ENCODE measurements at places on chromosomes 11 and 22.
A peak's percentile ranks its signal among the peaks of the same experiment; 100 is the strongest.

DNA sequence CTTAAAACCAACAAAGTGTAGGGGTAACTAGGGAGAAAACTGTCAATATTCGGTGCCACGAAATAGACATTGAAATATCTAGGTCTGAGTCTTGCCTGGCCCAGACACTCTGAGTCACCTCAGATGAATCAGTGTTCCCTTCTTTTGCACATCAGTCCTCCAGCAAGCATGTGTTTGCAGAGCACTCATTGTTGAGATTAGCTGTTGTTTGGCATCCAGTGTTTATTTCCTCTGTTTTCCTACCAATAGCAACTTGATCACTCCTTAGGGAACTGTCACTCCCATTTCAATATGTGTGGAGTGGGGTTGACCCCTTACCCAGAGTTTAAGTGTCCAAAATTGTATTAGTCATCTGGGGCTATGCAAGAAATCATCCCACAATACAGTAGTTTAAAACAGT is 4.7 kb upstream of the ASCC2 start:
- no peak for DNase-seq

DNA sequence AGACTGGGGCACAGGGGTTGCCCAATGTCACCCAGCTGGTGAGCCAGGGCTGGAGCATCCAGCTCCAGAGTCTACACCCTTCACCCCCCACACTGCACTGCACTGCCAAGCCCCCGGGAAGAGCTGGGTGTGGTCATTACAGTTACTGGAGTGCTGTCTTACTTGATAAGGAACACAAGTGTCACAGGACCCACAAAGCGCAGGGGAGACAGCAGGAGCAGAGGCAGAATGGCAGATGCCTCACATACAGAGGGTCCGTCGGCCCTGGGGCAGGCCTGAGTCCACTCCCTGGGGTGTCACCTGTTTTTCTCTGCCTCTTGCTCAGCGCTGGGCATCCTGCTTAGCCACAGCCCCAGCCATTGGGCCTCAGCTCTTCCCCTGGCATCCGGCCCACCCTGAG is 7.7 kb downstream of the IL2RB start:
- no peak for DNase-seq

DNA sequence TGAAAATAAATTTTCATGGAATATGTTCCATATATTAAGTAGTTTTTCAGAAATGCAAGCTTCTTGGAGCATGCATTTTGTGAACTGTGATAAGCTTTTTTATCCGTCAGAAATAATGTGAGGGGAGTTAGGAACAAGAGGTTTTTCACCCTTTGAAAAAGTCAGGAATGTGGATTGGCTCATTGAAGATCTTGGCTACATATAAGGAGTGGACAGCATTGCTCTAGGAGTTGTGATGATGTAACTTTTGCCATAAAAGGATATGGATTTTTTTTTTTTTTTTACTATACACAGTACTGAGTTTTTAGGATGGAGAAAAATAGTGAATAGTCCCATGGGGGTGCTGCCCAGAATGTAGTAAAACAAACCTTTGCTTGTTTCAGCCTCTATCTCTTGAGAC is 180.2 kb downstream of the NAV2 start:
- DNase-seq: no peak

GRCh38 chr11:117176186-117176585 is 2.4 kb upstream of the SIDT2 start:
- no peak for DNase-seq

- no peak for DNase-seq
Observed at GRCh38 chr11:132993991-132994502, 538.3 kb downstream of the OPCML start.

DNA sequence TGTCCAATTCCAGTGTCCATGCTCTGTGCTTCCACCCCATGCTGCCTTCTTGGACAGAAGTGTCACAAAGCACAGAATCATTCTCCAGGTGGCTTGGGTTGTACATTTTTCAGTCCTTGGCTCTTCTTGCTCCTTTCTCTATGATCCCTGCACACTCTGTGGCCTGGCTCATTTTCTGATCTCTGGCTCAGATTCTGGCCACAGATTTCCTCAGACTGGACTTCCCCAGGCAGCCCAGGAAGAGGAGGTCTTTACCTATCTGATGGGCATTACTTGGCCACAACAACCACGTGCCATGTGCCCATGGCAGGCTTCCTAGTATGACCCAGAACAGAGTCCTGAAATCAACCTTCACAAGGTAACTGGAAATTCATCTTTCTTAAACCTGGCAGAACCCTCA is 27.2 kb downstream of the SYTL2 start:
- no peak for DNase-seq

- DNase-seq: no peak
Observed at GRCh38 chr22:25763239-25763777, 21.3 kb downstream of the MYO18B start.

DNA sequence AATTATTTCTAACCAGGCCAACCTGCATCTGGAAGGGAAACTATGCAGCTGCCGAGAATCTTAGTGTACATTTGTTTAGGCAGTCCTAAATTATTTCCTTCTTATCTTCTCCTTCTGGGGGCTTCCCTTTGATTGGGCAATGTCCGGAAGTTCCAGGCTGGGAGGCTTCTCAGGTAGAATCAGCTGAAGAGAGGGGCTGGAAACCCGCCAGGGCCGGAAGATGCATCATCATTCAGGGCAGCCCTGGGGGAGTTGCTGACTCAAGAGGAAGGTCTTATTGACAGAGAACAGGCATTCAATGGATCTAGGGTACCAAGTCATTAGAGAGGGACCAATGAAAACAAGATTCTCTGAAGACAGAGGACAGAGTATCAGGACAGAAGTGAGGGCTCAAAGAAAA is 150.7 kb downstream of the BLID start:
- DNase-seq: no peak

DNA sequence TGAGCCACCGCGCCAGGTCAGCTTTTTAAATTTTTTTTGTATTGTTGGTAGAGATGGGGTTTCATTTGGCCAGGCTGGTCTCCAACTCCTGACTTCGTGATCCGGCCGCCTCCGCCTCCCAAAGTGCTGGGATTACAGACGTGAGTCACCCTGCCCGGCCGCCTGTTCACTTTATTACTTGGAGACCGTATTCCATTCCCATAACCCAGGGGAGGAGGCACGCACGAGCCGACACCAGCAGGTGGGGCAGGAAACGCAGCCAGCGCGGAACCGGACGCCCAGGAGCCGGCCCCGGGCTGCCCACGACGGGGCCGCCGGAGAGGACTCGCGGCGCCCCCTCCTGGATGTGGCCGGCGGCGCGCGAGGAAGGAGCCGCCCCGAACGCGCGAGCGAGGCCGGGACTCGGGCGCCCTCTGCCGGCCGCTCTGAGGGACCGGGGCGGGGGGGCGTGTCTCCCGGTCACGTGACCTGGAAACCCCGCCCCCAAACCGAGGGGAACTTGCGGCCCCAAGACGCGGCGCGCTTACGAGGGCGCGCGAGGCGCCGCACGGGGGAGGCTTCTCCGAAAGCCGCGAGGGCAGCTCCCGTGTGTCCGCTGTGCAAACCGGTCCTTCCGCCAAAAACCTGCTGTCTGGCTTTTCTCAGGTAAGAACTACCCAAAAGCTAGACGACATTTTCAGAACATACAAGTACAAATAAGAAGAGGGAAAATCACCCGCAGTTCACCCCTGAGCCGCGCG is 11.6 kb upstream of the RNH1 start:
- peak; percentile 81 for DNase-seq

DNA sequence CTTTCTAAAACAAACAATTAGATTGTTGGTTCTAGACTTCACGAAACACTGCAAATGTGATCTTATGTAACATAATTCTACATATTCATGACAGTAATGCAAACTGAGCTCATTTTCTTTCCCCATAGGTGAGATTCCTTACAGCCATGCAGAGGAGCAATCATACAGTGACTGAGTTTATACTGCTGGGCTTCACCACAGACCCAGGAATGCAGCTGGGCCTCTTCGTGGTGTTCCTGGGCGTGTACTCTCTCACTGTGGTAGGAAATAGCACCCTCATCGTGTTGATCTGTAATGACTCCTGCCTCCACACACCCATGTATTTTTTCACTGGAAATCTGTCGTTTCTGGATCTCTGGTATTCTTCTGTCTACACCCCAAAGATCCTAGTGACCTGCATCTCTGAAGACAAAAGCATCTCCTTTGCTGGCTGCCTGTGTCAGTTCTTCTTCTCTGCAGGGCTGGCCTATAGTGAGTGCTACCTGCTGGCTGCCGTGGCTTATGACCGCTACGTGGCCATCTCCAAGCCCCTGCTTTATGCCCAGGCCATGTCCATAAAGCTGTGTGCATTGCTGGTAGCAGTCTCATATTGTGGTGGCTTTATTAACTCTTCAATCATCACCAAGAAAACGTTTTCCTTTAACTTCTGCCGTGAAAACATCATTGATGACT is 1.5 kb downstream of the OR9G1 start:
- no peak for DNase-seq

Data from activated T-helper 1 cell treated with anti-CD3 and anti-CD28 coated beads, Interleukin-12 subunit alpha, Interleukin-12 subunit beta, Interleukin-2, Interleukin-4 antibody, amounts not matched to agents 30 ng/mL and 10 ng/mL and 1 ng/mL, durations not matched to agents 14 hours and 24 hours and 36 hours (primary cell).